ENCODE measurements at places on chromosomes 3 and 15.

DNA sequence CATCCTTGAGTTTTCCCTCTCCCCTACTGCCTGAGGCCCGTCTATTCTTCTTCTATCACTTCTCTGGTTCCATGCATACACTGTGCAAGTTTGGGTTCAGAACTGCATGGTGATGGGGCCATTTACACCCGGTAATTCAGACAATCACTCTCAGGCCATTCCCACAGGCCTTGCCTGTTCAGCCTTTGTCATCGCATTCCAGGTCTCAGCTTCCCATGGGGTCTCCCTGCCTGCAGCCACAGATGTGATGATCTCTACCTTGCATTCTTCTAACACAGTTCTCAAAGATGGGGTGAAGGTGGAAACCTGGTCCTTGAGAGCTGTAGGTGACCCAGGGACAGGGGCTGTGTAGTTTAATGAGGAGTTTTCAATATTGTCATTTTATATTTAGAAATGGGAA lies 209.2 kb upstream of the TOPAZ1 start:
- no peak for DNase-seq

GRCh38 chr3:89306540-89306939 lies 199.1 kb downstream of the EPHA3 start:
- DNase-seq, result no peak

- DNase-seq, result no peak
These were observed 7.3 kb downstream of the CALML4 start for GRCh38 chr15:68197661-68198437.

DNA sequence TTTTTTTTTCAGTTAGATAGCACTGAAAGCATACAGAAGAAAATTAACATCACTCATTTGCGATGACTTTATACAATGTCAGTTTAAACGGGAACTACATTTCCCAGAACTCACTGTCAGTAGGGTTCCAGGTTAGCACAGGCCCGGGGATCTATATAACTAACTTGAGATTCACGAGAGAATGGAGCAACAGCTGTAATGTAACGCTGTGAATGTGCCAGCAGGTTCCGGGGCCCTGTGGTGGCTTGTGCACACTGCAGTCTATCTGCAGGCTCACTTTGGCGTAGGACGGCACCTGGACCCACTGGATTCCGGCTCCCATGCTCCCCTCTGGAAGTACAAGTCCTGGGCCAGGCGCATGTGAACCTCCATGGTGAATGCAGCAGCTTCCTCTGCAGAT lies 19.4 kb downstream of the CCR1 start:
- no peak for DNase-seq

- DNase-seq, result no peak
These were observed 4.4 kb downstream of the AADAC start for GRCh38 chr3:151818361-151818760.

Measured in effector memory CD4-positive, alpha-beta T cell (primary cell).